Hepatocyte (in vitro differentiated cells): ENCODE measurements at places on chromosomes 5 and 9. TPM values are rescaled to one million over a fixed set of nuclear protein-coding genes. Genes with fewer than 3 reads are reported as not detected.

PRDM9 gene
- 0.56 TPM in 1 of 2 replicates, not detected in the other for total RNA-seq

TMC1 gene
- total RNA-seq, result 0.20 TPM in 1 of 2 replicates, not detected in the other

ZNF782 gene
- total RNA-seq, result 7.0 and 10.7 TPM in 2 replicates

PDGFRB gene
- total RNA-seq, result 36.8 and 55.1 TPM in 2 replicates

ZNF79 gene
- total RNA-seq, result 8.3 and 9.0 TPM in 2 replicates

IFNA21 gene
- not detected in 2 replicates for total RNA-seq

PCDHA5 gene
- total RNA-seq, result 2.2 and 2.5 TPM in 2 replicates

SPATA31E1 gene
- total RNA-seq, result 0.08 TPM in 1 of 2 replicates, not detected in the other

DNA sequence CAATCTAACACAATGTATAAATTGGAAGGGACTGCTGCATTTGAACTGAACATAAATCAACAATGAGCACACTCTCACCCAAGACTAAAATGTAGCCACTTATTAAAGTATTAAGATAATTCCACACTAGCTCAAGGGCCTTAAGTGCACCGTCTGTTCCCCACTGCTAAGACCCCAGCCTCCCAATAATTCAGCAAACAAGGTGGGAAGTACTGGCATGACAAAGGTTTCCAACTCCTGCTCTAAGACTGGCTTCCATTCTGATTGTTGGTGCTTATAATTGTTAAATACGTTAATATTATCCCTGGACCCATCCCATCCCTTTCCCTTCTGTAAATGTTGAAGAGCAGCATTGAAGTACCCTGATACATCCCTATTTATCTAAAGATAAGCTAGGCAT lies 636.7 kb downstream of the NR2F1-AS1 start:
- DNase-seq, result no peak

- DNase-seq, result no peak
Measured at GRCh38 chr5:133470841-133471240, 141.5 kb downstream of the FSTL4 start.

GRCh38 chr5:116456036-116456435 lies 118.6 kb downstream of the SEMA6A start:
- DNase-seq, result no peak

DNA sequence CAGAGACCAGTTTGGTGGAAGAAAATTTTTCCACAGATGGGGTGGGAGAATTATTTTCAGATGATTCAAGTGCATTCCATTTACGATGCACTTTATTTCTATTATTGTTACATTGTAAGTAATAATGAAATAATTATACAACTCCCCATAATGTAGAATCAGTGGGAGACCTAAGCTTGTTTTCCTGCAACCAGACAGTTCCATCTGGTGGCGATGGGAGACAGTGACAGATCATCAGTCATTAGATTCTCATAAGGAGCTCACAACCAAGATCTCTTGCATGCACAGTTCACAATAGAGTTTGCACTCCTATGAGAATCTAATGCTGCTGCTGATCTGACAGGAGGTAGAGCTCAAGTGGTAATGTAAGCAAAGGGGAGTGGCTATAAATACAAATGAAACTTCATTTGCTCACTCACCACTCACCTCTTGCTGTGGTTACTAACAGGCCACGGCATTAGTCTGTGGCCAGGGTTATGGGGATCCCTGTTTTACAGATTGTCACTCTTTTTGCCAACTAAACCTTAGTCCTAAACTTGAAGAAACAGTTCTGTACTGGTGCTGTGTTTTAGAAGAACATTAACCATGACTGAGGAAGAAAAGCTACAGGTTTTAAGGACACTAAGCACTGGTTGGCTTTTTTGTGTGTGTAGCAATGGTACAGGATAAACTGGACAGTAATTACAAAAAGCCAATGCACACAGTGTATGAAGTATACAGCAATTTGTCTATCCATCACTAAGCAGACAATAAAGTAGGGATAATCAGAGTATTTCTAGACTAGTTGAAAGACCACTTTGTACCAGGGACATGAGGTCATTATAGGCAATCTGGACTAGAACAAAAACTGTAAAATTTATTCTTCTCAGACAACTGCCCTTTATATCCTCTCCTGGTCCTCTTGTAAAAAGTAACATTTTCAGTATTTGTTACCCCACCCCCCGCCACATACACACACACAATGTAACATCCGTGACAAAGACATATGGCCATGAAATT lies 9.9 kb downstream of the TMEM232 start:
- DNase-seq, result no peak

- DNase-seq, result no peak
Measured at GRCh38 chr5:38843665-38844064, 2.1 kb upstream of the OSMR start.

GRCh38 chr5:65821966-65822365 lies 100.0 kb downstream of the NLN start:
- DNase-seq, result no peak

DNA sequence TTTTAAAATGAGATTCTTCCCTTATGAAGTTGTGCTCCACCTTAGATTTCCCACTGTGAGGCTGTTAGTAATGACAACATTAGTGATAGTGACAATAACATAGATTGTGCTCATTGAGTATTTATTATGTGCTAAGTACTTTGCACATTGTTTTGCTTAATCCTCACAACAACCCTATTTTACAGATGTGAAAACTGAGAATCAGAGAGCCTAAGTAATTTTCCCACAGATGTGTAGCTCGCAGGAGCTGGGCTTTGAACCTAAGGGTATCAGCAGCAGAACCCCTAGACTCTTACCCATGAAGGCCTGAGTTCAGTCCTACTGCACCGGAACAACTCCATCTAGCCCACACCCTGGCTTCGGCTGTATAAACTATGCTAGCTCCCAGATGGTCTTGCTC lies 15.6 kb upstream of the ARAP3 start:
- DNase-seq, result no peak

DNA sequence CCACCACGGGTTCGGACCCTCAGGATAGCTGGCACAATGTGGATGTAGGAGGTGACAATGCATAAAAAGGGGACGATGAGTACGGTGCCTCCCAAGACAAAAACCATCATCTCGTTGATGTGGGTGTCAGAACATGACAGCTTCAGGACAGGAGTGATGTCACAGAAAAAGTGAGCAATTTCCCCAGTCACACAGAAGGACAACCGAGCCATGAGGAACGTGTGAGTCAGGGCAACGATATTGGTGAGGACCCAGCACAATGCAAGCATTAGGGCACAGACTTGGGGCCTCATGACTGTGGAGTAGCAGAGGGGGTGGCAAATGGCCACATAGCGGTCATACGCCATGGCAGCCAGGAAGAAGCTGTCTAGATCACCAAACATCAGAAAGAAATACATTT lies 491 bp downstream of the OR1N1 start:
- DNase-seq, result no peak

DNA sequence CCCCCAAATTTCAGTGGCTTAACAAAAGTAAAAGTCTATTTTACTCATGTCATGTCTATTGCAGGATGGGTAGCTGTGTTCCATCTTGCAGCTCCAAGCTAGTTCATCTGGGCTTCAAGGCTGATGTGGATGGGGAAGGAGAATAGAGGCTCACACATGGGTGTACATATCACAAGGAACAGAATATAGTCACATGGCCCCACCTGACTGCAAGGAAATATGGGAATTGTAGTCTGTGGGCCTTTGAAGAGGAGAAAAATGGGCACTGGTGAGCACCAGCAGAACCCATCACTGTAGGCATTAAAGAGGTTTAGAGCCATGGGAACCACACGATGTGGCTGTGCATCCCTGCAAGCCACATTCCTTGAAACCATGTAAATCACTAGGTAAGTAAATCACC lies 17.9 kb upstream of the TRIO start:
- no peak for DNase-seq

GRCh38 chr9:95980262-95981125 lies 105.0 kb downstream of the ERCC6L2 start:
- DNase-seq, result no peak

DNA sequence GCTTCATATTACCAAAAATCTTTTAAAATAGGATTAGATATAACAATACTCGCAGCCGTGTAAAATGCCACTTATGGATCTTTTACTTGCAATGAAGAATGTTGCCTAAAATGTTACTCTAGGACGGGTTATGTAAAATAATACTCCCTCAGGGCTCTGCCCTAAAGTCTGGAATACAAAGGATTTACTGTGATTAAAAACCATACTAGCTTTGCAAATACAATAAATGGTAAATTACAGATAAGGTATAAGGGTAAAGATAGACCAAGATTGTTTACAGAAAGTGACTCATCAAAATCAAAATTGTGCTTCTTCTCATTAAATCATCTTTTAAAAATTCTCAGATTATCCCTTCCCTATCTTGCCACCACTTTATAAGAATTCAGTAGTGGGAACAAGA lies 163.6 kb downstream of the MEF2C start:
- no peak for DNase-seq

DNA sequence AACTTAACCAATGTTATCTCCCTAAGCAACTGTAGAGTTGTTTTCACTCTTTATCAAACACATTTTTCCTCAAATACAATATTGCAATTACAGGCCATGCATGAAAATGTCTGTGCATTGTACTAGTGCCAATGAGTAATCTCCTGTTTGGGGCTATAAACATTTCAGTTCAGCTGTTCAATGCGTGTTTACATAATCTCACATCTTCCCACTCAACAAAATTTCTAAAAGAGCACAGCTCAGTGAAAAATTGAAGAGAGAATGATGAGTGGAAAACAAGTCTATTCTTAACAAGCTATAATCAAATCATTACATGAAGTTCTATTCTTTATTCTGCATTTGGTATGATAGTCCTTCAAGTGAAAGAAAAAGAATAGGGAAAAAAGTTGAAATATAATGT lies 780.5 kb upstream of the CDH9 start:
- no peak for DNase-seq

DNA sequence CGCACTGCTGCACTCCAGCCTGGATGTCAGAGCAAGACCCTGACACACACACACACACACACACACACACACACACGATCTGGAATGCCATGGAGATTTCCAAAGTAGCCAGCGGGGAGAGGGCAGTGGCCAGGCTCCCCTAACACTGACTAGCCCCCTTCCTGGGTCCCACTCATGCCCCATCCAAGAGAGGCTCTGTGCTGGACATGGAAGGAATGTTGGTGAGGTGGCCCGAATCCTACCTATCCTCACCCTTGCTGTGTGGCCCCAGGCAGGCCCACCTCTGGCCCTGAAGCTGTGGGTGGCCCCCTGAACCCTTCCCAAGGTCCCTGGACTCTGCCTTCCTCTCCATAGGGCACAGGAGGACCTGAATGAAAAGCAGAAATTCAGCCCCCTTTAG lies 7.3 kb downstream of the BRD3 start:
- DNase-seq, result no peak

DNA sequence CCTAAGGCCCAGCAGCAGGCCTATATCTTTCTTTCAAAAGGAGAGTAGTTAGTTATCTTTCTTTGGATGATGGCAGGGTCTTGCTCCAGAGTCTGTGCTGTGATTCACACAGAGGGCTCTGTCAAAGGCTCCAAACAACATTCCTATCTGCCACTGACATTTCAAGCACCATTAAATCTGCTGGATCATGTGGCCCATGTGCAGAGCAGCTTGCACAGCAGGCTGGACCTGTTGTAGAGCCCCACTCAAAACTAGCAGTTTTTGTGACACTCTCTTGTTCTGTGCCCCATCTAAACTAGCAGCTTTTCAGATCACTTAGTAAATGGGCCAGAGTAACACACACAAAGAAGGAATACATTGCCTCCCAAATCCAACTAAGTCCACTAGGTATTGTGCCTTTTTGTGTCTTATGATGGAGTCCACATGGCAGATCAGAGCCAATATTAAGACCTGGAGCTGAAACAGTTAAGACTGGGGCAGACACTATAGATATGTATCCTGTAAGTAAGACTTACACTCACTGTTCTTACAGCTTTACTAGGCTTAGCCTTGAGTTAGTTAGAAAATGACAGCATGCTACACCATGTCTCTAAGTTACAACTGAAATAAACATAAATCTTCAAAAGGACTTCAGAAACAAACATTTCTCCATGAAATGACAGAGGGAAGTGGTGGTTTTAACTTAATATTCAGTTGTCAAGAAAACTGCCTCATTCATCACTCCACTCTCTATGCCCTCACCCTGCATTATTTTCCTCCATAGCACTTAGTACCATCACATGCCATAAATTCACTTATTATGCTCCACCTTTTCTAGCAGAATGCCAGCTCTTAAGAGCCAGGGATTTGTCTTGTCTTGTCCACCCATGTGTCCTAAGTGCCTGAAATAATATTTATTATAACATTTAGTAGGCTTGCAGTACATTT lies 400.9 kb downstream of the RAB3C start:
- DNase-seq, result peak; percentile 7

DNA sequence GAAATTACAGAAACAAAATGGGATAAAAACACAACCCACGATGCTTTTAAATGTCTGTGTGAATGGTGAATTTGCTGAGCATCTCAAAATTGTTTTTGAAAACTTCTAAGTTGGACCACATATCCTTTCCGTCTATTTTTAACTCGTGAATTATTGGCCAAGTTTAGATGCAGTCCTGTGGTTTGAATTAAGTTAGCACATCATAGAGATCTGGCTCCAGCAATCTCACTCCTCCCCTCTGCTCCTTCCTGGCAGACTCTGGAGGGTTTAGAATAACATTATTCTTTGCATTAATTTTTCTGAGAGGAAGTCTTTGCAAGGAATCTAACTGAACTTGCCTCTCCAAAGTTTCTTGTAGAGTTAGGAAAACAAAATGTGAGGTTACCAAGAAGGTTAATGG lies 14.5 kb upstream of the ANKRD55 start:
- DNase-seq, result no peak

GRCh38 chr9:102700936-102701335 lies 294.2 kb upstream of the CYLC2 start:
- no peak for DNase-seq
